Effector memory CD4-positive, alpha-beta T cell (primary cell): ENCODE measurements at places on chromosomes 11 and 22.
A peak's percentile ranks its signal among the peaks of the same experiment; 100 is the strongest.

GRCh38 chr11:8961401-8961800, 2.8 kb downstream of the TMEM9B start:
- no peak for DNase-seq

DNA sequence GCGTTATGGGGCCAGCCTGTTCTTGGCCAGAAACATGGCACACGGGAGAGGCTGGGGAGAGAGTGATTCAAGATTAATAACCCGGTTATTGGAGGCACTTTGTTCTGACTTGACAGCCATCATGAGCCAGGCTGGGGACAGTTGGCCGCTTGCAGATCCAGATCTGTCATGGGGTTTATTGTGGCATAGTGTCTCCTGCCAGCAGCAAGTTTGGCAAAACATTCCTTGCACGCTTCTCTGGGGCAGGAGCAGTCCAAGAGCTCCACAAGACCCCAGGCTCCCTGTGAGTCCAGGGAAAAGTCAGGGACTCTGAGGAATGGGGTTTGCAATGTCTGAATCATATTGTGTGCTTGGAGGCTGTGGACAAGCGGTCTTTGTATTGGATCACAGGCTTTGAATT, 270.4 kb downstream of the MIAT start:
- no peak for DNase-seq

DNA sequence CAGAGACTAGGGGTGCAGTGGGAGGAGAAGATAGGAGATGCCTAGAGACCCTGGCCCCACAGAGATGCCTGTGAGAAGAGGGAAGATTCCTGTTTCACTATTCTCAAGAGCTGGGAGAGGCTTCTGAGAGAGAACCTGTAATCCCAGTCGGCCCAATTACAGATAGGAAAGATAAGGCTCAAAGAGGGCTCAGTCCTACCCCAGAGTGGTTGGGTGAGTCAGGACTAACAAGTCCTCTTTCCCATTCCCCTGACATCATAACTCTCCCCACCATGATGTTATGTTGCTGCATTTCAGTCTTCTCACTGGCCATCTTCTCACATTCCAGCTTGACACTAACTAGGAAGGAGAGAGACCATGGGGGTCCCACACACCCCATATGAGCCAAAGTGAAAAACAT, 17.9 kb downstream of the ARHGEF12 start:
- no peak for DNase-seq

DNA sequence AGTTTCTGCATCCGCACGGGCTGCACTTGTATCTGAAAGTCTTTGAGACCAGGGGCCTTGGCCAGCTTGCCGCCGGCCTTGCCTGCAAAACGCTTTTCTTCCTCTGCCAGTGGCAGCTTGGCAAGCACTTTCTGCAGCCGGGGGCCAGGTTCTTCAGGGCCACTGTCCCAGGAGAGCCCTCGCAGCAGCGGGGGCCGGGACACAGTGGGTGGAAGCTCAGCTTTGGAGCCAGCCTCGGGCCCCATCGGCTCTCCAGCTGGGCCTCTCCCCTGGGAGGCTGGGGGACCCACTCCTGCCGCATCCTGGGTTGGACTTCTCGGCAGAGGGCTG, 57.5 kb upstream of the LYVE1 start:
- no peak for DNase-seq

DNA sequence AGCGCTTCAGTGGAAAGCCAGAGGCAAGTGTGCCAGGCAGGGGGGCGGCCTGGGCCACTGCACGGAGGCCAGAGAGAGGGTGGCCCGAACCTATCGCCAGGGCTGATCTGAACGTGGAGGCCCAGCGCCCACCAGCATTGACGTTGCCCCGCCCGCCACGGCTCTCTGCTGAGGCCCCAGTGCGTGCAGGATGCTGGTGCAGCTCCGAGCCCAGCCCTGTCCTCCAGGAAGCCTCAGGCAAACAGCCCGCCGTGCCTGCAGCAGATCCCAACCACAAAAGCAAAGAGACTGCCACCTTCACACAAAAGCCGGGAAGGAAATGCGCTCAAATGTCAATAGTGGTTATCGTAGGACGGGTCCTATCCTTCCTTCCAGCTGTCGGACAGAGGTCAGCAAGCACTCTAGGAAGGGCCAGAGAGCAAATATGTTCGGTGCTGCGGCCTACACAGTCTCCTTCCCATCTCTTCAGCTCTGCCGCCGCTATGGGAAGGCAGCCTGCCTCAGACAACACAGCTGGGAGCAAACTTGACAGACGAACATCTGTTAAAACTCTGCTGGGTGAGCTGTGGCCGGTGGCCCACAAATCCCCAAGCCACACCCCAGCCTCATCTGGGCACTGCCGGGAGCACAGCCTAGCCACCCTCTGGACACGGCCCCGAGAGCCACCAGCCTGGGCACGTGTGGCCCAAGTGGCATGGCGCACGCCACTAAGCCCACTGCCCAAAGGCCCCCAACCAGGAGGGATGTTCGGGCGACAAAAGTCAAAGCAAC, 146.2 kb downstream of the CRYBB2 start:
- DNase-seq, result no peak

DNA sequence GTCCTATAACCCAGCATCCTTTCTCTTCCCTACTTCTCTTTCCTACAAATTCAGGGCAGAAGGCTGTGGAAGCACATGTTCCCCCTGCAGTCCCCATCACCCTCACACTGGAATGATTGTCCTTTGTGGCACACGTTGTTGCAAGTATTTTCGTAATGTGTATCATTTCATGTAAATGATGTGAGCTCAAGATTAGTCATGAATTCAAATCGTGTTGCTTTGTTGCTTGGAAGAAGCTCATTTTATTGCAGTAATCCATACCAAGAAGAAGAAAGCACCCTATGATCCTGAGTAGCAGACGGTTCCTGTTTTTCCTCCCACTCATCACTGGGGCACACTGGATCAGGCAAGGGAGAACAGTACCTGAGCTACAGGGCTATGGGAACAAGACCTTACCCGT, 173.4 kb downstream of the NCAM1 start:
- no peak for DNase-seq

GRCh38 chr22:28983190-28983589, 78.4 kb downstream of the C22orf31 start:
- no peak for DNase-seq

DNA sequence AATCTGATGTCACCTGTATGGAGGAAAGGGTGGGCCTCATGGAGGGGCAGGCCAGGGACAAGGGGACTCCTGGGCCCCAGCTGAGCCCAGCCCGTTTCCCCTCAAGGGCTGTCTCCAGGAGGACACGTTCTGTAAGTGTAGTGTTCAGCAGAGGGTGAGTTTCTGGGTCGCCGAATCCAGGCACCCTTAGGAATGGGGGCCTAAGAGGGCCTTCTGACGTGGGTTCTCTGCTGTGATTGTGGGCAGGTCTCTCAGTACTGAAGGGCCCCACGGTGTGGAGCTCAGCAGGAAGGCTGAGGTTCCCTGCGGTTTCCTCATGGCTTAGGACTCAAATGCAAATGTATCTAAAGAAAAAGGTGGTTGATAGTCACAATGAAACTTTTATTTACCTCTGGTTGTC, 6.5 kb downstream of the PTDSS2 start:
- DNase-seq, result no peak

DNA sequence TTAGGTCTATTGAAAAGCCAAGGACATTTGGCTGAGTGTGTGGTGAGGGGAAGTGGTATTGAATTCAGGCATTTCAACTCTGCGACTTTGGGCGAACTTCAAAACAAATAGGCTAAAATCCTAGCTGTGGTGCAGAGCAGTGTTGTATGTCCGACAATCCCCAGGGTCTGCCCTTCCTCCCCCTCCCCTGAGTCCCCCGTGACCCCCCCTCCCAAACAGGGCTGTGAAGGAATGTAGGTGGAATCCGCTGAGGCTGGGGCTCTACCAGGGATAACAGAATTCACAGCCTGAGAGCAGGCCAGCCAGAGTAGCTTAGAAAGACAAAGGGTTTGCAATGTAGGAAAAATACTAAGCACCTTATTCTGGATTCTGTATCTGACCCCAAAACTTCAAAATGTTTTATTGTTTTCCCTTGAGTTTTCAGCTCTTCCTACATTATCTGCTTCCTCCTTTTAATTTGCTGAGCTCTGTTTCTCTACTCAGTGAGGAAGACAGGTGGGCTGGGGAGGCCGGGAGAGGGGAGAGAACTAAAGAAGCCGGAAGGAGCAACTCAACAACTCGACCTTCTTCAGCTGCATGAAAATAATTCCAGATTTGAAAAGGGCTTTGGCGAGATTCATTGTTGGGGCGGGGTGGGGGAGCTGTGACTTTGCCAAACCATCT, 315.2 kb downstream of the BLID start:
- DNase-seq, result no peak

- no peak for DNase-seq
Measured at GRCh38 chr11:33044285-33044756, 4.9 kb downstream of the TCP11L1 start.

GRCh38 chr11:107545101-107545514, 20.4 kb downstream of the ALKBH8 start:
- no peak for DNase-seq

GRCh38 chr22:35135165-35135564, 69.2 kb downstream of the ISX start:
- no peak for DNase-seq

DNA sequence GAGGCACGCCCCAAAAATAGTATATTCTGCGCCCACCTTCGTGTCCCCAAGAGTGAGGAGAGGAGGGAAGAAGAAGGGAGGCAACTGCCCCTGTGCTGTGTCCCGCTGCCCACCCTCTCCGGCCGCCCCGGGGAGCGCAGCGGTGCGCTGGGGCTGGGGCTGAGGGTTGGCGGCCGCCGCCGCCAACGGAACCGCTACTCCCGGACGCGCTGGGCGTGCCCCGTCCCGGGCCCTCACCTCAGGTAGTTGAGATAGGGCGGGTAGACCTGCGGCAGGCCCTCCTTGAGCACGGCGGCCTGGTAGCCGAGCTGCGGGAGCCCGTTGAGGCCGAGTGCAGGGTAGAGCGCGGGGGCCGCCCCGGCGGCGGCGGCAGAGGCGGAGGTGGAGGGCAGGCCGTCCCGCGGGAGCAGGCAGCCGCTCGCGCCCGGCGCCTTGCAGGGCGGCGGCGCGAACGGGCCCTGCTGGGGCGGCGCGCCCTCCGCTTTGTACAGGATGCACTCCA, 2.4 kb downstream of the PGR start:
- no peak for DNase-seq

DNA sequence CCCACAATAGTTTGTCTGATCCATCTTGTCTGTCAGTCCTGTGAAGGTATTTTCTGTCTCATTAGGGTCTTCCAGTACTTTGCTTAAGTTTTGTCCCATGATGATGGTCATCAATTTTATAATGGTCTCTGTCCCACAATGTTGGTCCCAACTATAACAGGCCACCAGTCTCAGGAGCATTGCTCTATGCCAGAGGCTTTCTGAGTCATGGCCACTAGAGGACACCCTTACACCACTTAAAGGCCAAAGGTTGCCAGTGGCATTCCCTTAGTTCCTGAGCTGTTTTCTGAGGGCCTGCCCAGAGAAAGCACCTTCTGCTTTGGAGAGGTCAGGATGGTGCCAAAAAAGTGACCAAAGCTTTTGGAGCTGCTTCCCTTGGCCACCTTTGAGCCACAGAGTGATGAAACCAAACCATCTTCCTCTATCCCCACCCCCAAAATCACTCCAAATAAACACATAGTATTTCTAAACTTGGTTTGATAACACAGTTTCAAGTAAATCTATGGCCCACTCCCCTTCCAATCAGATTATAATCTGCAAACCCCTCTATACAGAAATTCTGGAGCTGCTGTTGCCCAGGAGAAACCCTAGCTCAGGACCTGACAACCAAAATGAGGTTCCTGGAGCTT, 19.3 kb downstream of the EIF3F start:
- peak; percentile 16 for DNase-seq

DNA sequence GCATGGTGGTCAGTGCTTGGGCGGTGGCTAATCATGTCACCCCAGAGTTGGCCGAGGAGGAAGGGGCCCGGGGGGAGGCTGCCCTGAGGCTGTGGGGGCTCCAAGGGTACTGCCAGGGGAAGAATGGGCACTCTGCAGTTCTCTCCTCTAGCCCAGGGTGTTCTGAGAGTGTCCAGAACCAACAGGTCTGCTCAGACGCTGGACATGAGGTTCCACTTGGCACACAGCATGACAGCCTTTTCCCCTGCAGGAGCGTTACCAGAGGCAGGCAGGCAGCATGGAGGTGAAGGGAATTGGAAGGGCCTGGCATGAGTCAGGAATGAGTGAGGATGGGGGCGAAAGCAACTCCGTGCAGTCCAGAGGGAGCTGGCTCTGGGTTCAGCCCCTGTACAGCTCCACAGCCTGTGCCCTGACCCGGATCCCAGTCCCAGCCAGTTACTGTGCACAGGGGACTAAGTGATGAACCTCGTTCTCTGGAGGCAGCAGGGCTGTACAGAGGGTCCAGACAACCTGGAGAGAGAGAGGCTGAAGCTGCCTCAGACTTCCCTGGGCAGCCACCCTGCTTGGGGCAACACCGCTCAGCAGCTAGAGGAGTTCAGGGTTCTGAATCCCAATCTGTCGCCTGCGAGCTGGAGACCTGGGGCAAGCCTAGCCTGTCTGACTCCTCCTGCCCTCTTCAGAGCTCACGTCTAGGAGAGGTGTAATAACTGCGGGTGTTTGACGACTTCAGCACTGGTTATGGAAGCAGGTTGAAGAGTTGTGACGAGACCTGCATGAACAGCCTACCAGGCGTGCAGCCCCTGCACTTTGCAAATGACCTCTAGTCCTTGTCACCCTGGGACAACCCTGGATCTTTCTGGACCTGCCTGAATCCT, 14.7 kb upstream of the TUB start:
- no peak for DNase-seq

DNA sequence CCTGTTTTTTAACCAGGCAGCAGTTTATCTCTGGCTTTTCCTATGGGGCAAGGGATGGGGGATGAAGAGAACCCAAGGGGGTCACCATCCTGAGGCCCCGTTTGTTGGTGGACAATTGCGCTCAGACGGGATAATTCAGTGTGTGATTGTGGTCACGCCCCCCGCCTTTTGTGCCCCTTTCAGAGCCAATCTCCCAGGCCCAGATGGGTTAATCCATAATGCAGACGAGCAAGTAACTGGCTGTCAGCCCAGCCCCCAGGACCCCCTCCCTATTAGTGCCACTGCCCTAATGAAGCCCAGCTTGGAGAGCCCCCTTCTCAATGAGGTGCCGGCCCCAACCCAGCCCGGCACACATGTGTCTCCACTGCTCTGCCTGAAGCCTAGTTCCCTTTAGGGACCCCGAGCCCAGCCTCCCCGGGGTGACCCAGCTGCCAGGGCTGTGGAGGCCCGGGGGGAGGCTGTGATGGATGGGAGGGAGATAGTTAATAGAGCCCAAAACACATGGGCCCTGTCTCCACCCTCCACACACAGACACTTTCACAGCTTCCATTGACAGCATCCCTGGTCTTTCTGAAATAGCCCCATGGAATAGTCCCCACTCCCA, 19.1 kb upstream of the ROBO3 start:
- DNase-seq, result no peak

DNA sequence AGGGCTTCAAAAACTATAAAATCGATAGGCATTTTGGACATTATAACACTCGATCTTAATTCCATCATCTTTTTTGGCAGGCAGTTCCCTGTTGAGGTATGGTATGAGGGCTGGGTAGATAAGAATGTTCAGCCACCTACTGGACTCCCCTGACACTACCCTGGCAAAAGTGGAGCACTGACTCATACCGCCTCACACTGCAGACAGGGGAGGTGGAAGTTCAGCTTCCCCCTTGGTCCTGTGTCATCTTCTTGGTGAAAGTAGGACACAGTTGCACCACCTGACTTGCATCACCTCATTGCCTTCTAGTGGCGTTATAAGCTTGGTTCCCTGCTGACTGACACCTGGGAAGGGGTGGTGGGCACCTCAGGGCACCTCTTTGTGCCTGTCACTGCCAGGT, 30.4 kb downstream of the PAAF1 start:
- no peak for DNase-seq

- DNase-seq, result no peak
Measured at GRCh38 chr22:46401370-46401769, 65.9 kb downstream of the TRMU start.

GRCh38 chr11:87596176-87596575, 558.4 kb downstream of the TMEM135 start:
- no peak for DNase-seq

- DNase-seq, result no peak
Measured at GRCh38 chr11:57387289-57388030, 3.0 kb downstream of the PRG2 start.
